ENCODE measurements at places on chromosomes 1 and 21.

DNA sequence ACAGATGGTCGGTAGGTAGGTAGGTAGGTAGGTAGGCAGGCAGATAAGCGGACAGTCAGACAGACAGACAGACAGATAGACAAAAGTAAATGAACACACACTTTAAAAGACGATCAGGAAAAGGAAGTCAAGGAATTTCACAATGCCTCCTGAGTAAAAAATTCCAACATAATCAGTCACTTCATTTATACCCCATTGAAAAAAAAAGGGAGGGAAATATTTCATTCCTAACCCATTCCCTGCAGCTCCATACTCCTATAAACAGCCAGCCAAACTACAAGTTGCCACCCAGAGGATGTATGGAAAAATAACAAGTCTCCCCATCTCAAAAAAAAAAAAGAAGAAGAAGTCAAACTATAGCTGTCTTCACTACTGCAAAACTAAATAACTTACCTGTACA lies 43.4 kb downstream of the ZZZ3 start:
- H3K36me3 ChIP-seq = peaks cover 23% of the 10 kb centered on the region
- H3K4me1 ChIP-seq = no peaks in the 10 kb centered on the region
- H3K27ac ChIP-seq = peak overlapping the region; percentile 42
- DNase-seq = no peak
- no peak overlapping the region for H3K4me3 ChIP-seq

DNA sequence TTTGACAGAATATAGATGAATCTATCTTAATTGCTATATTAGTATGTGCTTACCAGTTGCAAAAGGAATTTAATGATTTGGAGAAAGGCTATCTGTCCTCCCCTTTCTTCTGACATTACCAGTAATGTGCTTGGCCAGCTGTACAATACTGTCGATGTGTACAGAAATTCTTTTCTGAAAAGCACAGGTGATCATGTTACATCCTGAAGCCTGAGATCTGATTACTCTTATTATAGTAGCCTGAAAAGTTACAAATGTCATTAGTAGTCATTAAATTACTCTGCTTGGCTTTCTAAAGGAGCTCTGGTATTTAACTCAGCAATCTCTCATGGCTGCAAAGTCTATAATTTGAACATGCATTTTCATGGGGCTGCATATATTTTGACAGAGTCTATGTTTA lies 209.8 kb downstream of the PTPRC start:
- no peak overlapping the region for H3K4me3 ChIP-seq
- peaks cover 8% of the 10 kb centered on the region for H3K36me3 ChIP-seq
- H3K4me1 ChIP-seq = no peaks in the 10 kb centered on the region

DNA sequence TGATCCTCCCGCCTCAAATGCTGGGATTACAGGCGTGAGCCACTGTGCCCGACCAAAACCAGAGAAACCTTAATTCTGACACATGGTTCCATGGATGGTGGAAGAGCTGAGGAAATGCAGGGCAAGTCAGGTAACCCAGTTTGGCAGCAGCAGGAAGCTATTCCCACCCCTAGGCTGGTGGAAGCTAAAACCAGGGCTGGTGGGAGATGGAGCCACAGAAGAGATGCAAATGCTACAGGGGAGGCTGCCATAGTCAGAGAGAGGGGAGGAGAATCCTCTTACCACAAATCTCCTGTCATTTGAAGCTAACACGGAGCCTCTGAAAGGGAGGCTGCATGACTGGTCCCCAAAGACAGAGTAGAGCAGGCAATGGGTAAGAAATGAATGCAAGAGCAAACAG lies 4.1 kb upstream of the CDC42BPA start:
- DNase-seq = no peak
- H3K27ac ChIP-seq = no peak overlapping the region
- H3K4me1 ChIP-seq = peaks cover 2% of the 10 kb centered on the region

DNA sequence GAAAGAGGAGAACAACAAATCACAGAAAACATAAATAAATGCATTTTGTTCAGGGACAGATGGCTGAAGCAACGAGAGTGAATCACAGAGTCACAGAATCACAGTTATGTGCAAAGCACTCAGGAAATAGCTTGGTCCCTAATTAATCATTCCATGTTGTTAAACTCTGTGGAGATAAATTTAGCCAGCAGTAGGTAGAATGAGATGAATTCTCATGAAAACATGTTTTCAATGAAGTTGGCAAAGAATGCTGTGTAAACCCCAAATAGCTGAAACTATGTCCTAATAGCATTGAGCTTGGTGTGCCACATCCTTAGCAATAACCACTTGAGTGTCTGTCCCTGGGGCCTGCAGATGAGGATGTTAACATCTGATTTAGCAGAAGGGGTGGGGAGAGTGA lies 20.4 kb downstream of the LEPR start:
- H3K4me1 ChIP-seq = no peaks in the 10 kb centered on the region
- H3K4me3 ChIP-seq = no peak overlapping the region
- DNase-seq = no peak
- no peak overlapping the region for H3K27ac ChIP-seq
- H3K27me3 ChIP-seq = no peaks in the 10 kb centered on the region

GRCh38 chr1:38083541-38083940 lies 36.9 kb upstream of the POU3F1 start:
- DNase-seq = no peak
- H3K4me1 ChIP-seq = no peaks in the 10 kb centered on the region
- H3K4me3 ChIP-seq = no peak overlapping the region
- peaks cover 10% of the 10 kb centered on the region for H3K27me3 ChIP-seq
- no peak overlapping the region for H3K27ac ChIP-seq

GRCh38 chr21:38351176-38351959 lies 94.6 kb downstream of the KCNJ15 start:
- H3K27me3 ChIP-seq = peaks cover 17% of the 10 kb centered on the region
- no peaks in the 10 kb centered on the region for H3K36me3 ChIP-seq
- H3K4me3 ChIP-seq = no peak overlapping the region
- H3K4me1 ChIP-seq = peaks cover 8% of the 10 kb centered on the region
- DNase-seq = no peak
- no peak overlapping the region for H3K27ac ChIP-seq

DNA sequence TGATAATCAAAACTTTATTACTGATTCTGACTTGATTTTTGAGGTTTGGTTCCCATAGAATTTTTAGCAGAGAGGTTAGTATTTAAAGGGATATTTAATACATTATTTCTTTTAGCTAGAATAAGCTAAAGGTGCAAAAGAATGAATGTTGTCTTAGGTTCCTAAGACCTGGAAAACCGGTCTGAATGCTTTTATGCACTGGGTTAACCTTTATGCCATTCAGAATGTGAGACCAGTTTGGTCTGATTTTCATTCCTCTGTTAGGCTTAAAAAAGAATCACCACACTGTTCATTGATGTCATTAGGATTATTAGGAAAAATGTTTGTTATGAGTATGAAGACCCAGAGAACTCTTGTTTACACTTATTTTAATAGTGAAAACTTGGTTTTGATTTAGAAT lies 30.1 kb downstream of the RAP1A start:
- no peak overlapping the region for H3K4me3 ChIP-seq
- H3K27ac ChIP-seq = no peak overlapping the region
- no peaks in the 10 kb centered on the region for H3K27me3 ChIP-seq
- H3K4me1 ChIP-seq = peaks cover 34% of the 10 kb centered on the region

DNA sequence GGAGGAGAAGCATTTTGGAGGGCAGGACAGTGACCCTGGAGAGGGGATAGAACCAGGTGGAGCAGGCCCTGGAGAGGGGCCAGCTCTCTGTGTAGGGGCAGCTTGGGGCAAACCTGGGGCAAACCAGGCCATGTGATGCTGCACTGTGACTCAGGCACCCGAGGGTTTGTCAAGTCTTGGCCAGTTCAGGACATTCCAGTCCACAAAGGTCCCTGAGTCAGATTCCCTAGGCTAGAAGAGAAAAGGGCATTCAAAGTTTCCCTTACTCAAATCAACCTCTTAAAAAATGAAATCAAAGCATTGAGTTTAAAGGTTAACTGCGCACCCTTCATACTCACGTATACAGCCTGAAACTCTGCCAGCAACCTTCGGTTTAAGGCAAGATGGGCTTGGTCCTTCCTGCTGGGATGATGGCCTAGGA lies 25.2 kb upstream of the PLA2G2C start:
- peaks cover 41% of the 10 kb centered on the region for H3K27me3 ChIP-seq
- no peak for DNase-seq
- H3K4me3 ChIP-seq = no peak overlapping the region
- H3K4me1 ChIP-seq = peaks cover 13% of the 10 kb centered on the region
- H3K27ac ChIP-seq = no peak overlapping the region

DNA sequence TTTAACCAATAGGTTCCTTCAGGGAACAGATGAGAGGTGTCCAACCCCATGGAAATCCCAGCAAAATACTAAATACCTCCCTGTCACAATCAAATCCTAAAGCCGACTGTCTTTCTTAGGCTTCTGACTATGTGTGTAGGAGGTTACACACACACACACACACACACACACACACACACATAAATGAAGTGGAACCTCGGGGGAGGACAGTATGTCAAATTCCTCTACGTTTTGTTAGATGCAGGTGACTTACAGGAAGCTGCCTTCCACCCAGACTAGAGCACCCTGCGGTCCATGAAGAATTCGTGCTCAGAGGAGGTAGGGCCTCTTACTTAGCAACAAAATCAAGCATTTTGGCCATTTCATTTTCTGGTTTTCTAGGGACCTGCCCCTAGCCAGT lies 16.4 kb downstream of the RSPH1 start:
- H3K36me3 ChIP-seq = no peaks in the 10 kb centered on the region
- DNase-seq = no peak
- no peaks in the 10 kb centered on the region for H3K27me3 ChIP-seq
- H3K4me1 ChIP-seq = peaks cover 31% of the 10 kb centered on the region
- no peak overlapping the region for H3K4me3 ChIP-seq
- no peak overlapping the region for H3K27ac ChIP-seq

- DNase-seq = no peak
These were observed 288.8 kb downstream of the DPYD start for GRCh38 chr1:97632075-97632474.

GRCh38 chr1:147095691-147096090 lies 76.6 kb downstream of the PRKAB2 start:
- no peak overlapping the region for H3K27ac ChIP-seq
- DNase-seq = no peak
- H3K27me3 ChIP-seq = peaks cover 21% of the 10 kb centered on the region
- no peaks in the 10 kb centered on the region for H3K4me1 ChIP-seq

GRCh38 chr1:79539001-79539400 lies 532.5 kb upstream of the ADGRL4 start:
- H3K4me3 ChIP-seq = no peak overlapping the region
- H3K4me1 ChIP-seq = no peaks in the 10 kb centered on the region
- H3K27me3 ChIP-seq = no peaks in the 10 kb centered on the region

GRCh38 chr1:1098681-1099421 lies 17.0 kb downstream of the C1orf159 start:
- peaks cover 7% of the 10 kb centered on the region for H3K4me1 ChIP-seq
- no peak for DNase-seq
- H3K27ac ChIP-seq = no peak overlapping the region

GRCh38 chr1:21921100-21921875 lies 15.8 kb downstream of the HSPG2 start:
- H3K4me3 ChIP-seq = no peak overlapping the region
- H3K27me3 ChIP-seq = no peaks in the 10 kb centered on the region
- H3K36me3 ChIP-seq = peaks cover 2% of the 10 kb centered on the region
- no peak overlapping the region for H3K27ac ChIP-seq
- no peak for DNase-seq

GRCh38 chr1:9448132-9449109 lies 90.8 kb upstream of the SLC25A33 start:
- peaks cover 5% of the 10 kb centered on the region for H3K27me3 ChIP-seq
- H3K27ac ChIP-seq = no peak overlapping the region
- DNase-seq = no peak
- peaks cover 1% of the 10 kb centered on the region for H3K4me1 ChIP-seq
- H3K4me3 ChIP-seq = no peak overlapping the region

GRCh38 chr1:7643530-7643929 lies 127.6 kb upstream of the VAMP3 start:
- no peak for DNase-seq
- no peak overlapping the region for H3K27ac ChIP-seq
- H3K36me3 ChIP-seq = peaks cover 4% of the 10 kb centered on the region
- no peaks in the 10 kb centered on the region for H3K4me1 ChIP-seq

GRCh38 chr1:215523128-215523861 lies 43.8 kb upstream of the KCTD3 start:
- H3K4me3 ChIP-seq = no peak overlapping the region
- no peaks in the 10 kb centered on the region for H3K36me3 ChIP-seq
- H3K27me3 ChIP-seq = peaks cover 6% of the 10 kb centered on the region
- no peak overlapping the region for H3K27ac ChIP-seq

DNA sequence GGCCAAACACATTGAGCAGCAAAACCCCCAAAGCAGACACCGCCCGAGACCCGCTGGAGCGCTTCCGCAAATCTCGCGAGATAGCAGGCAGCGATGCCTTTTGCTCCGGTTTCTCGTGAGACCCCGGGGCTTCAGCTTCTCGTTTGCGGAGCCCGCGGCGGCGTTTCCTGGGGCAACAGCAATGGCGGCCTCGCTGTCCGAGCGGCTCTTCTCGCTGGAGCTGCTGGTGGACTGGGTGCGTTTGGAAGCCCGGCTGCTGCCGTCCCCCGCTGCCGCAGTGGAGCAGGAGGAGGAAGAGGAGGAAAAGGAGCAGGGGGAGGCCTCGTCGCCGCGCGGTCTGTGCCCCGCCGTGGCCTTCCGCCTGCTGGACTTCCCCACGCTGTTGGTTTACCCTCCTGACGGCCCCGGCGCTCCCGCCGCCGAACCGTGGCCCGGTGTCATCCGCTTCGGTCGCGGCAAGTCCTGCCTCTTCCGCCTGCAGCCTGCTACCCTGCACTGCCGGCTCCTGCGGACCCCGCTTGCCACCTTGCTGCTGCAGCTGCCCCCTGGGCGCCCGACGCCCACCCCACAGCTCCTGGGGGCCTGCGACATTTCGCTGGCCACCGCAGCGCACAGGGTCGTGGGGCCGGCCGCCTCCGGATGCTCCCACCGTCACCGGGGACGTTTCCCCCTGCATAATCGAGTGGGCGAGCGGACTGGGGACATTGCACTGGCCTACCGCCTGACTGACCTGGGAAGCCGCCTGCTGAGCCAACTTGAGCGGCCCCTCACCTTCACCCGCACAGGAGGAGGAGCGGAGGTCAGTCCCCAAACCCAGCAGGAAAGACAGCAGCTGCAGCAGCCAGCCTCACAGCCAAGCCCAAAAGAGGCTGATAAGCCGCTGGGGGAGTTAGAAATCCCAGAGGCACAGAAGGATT lies at the start of gene MAP10:
MAP10 (plus strand) TSS at position 148 of the 917 bp plus-strand sequence; CDS start at position 182, 34 bp downstream.
- peaks cover 14% of the 10 kb centered on the region for H3K27me3 ChIP-seq
- peak; percentile 81 for DNase-seq
- H3K27ac ChIP-seq = peak within 1 kb of the TSS; percentile 98
- H3K4me1 ChIP-seq = peaks cover 11% of the 10 kb centered on the region
- peaks cover 6% of the 10 kb centered on the region for H3K36me3 ChIP-seq
